Neural progenitor cell (in vitro differentiated cells): ENCODE measurements at places on chromosomes 2 and 18.

GRCh38 chr2:70321370-70321769 lies 19.5 kb upstream of the FAM136A start:
- no peak for DNase-seq

DNA sequence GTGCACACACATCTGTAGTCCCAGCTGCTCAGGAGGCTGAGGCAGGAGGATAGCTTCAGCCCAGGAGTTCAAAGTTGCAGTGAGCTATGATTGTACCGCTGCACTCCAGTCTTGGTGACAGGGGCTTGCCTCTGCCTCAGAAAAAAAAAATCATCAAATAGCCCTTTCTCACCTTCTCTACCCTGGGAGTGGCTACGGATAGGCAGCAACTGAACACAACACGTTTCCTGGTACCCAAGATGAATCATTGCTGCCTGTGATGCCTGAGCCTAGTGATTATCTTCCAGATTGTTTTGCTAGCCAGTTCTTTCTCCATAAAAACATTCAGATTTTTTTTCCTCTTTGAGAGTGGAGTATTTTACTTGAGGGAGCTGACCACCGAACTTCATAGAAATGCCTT lies 13.5 kb downstream of the INPP4A start:
- DNase-seq: no peak

DNA sequence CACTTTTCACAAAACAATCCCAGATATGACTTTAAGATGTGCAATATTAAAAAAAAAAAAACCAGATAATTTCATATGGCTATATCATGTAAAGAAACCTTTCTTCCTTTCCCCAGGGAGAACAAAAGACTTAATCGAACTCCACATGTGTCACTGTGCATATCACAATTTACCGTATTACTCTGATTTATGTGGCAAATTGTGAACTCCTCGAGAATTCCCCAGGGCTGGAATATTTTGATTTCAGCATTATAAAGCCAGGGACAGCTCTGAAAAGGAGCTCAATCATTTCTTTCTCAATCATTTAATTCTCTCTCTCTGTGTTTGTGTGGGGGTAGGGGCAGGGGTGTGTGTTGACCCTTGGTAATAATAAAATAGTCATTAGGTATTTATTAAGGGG lies 165.8 kb downstream of the TDRD15 start:
- no peak for DNase-seq

- DNase-seq: peak; percentile 15
Measured at GRCh38 chr2:177767768-177768167, 304.8 kb downstream of the PDE11A start.

GRCh38 chr2:68303033-68303901 lies 16.5 kb downstream of the CNRIP1 start:
- no peak for DNase-seq

DNA sequence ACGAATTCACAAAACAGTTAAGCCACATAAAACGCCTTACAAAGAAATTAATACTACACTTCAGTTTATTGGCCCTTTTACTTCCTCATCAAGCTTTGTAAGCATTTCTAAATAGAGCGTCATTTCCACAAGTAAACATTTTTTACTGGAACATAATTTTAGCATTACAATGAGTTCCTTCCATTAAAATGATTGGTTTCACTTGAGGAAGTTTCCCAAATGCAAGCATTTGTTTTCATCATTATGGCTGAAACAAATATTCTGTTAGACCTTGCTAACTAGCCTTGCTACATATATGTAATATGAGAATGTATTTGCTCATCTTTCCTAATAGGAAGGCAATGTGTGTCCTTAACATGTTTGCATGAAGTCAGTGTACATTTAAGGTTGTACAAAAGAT lies 579.1 kb downstream of the IRS1 start:
- no peak for DNase-seq
